ENCODE measurements at places on chromosomes 4 and X.

GRCh38 chr4:6920171-6920570, 10.5 kb downstream of the TBC1D14 start:
- DNase-seq, result no peak

GRCh38 chr4:56698329-56698728, 17.2 kb upstream of the HOPX start:
- DNase-seq, result no peak

DNA sequence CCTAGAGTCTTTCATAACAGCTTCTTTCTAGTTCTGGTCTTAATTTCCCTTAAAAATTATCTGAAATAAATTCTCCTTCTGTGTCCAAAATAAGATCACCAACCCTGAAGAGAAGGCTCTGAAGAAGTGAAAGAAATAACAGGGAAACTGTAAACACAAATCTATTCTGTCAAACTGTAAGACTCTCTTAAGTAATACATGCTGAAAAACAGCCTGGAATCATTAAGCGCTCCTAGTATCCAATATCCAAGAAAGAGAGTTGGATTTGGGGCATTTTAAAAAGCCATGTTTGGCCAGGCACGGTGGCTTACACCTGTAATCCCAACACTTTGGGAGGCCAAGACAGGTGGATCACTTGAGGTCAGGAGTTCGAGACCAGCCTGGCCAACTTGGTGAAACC, 53.3 kb downstream of the RELL1 start:
- DNase-seq, result no peak

DNA sequence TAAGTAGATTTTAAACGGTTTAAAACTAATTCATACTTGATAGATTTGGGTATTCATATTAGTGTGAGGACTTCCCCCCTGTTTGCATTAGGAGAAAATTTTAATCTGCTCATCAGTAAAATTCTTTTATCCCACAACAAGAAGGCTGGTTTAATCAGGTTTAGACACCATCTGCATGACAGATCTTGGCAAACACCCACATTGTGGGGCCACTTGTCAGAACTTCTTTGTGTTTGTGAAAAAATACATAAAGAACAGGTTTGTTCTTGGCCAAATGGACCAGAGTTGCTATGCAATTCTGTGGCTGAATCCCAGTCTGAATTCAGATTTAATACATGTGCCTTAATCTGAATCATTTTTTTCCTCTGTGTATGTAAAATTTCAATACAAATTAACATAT, 121.1 kb downstream of the REPS2 start:
- DNase-seq, result no peak

GRCh38 chr4:140213749-140214148, 59.8 kb upstream of the MAML3 start:
- DNase-seq, result no peak

DNA sequence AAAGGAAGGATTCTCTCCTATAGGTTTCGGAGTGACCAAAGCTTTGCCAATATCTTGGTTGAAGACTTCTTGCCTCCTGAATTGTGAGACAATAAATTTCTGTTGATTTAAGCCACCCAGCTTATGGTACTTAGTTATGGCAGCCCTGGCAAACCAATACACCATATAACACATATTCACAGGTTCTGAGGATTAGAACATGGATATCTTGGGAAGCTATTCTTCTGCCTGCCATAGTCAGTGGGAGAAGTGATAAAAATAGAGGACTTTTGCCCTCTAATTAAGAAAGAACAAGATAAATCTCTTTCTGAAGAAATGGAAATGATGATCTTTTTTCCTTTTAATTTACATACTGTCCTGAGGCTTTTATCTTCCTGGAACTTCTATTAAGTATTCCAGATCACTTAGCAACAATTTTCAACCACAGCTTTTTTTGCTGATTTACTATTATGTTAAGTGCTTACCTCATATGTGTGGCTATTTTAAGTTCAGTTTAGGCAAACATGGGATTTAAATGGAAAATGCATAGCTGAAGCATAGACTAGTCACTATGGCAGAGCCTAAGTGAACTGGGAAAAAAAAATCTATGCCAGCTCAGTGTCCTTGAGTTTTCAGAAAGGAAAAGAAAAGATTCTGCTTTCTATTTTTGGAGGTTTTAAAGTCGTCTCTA, 381.7 kb downstream of the STPG2 start:
- no peak for DNase-seq

GRCh38 chr4:81351654-81352445, 119.9 kb downstream of the RASGEF1B start:
- peak; percentile 55 for DNase-seq

DNA sequence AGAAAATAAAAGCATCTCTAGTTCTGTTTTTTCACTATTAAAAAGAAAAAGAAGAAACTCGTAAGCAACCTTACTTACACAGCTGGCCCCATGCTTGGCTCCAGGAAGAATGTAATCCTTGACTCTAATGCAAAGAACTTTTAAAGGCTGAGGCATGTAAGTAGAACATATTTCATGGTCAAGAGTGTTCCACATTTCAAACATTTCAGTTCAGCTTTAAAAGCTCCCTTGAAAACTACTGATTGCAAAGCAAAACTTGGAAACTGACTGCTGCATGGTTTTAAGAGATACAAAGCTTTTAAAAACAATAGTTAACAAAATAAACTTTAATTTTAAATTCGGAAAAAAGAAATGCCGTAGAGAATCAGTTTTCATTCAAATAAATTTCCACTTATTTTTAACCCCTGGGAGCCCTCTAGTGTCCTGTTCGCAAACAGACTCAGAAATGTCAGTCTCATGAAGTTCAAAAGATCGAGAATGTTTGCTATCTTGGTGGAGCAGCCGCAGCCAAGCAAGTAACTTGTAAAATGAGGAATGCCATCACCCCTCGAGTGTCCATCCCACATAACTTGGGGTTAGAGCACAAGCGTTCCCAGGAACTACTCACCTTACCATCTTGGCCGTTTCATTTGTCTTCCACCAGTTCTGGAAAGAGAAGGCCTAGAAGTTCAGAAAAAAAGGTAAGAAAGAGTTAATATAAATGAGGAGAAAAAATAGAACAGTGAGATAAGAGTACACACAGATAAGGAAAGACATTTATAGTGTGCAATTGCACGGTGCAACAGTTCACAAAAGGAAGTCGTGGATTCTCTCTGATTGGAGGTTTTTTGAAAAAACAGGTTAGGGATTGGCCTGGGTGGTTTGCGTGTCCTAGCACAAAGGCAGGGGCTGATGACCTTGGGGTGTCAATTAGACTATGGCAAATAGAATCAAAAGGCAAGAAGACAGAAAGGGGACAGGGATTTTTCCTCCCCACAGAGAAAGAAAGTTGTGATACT, at the start of gene GASK1B:
TSS of gene GASK1B (minus strand) at position 765 of the 998 bp plus-strand sequence. CDS start 1,650 bp downstream, outside the sequence.
- peak; percentile 22 for DNase-seq

DNA sequence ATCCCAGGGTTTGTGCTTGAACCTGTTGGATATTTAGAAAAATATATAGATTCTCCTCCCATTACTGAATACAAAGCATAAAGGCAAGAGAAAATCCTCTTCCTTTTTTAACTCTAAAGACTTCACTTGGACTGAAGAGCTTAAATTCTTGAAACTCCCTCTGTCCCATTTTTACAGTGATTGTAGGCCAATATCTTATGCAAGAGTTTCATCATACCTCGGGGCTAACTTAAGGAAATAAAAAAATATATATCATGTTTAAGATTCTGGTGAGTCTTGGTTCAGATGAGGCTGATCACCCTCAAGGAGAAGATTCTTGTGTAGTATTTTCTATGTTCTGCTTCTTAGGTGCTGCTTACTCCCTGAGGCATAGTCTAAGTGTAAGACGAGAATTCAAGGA, 1449.6 kb downstream of the C4orf33 start:
- no peak for DNase-seq

Data from NCI-H2081 (cell line).